T-helper 1 cell treated with Interleukin-12 subunit alpha and Interleukin-12 subunit beta and Interleukin-4 antibody, amounts not matched to agents 30 ng/mL and 1 ng/mL, for 36 hours (primary cell): ENCODE measurements at places on chromosomes 6 and 20. TPM values are rescaled to one million over a fixed set of nuclear protein-coding genes. Genes with fewer than 3 reads are reported as not detected.

The HLA-E gene
- total RNA-seq = 499 and 512 TPM in 2 replicates

The CABLES2 gene
- total RNA-seq = 18.2 and 18.8 TPM in 2 replicates

The TCP11 gene
- total RNA-seq = not detected in 2 replicates

The MCCD1 gene
- not detected in 2 replicates for total RNA-seq

The HTR1E gene
- total RNA-seq = not detected in 2 replicates

The SFTA2 gene
- not detected in 2 replicates for total RNA-seq

The CBLN4 gene
- total RNA-seq = not detected in 2 replicates

The PBOV1 gene
- not detected in 2 replicates for total RNA-seq

The ULBP3 gene
- total RNA-seq = 0.81 and 0.98 TPM in 2 replicates

The TFAP2A gene
- 0.22 TPM in 1 of 2 replicates, not detected in the other for total RNA-seq

The BPI gene
- not detected in 2 replicates for total RNA-seq

The SCP2D1 gene
- not detected in 2 replicates for total RNA-seq

The SLC17A1 gene
- total RNA-seq = 0.15 TPM in 1 of 2 replicates, not detected in the other

The PDYN gene
- total RNA-seq = not detected in 2 replicates

The CD83 gene
- 19.1 and 19.9 TPM in 2 replicates for total RNA-seq

The SSR1 gene
- 171 and 176 TPM in 2 replicates for total RNA-seq

The IL17F gene
- total RNA-seq = 0.42 and 1.5 TPM in 2 replicates

The MAP3K7 gene
- total RNA-seq = 29.9 and 30.0 TPM in 2 replicates

The ZNF343 gene
- 11.7 and 12.9 TPM in 2 replicates for total RNA-seq

The OXT gene
- 0.61 TPM in 1 of 2 replicates, not detected in the other for total RNA-seq

The GTSF1L gene
- total RNA-seq = 0.71 TPM in 1 of 2 replicates, not detected in the other

The FHL5 gene
- total RNA-seq = not detected in 2 replicates

The RAMACL gene
- 0.22 and 0.39 TPM in 2 replicates for total RNA-seq

The RRAGD gene
- total RNA-seq = 9.5 and 11.5 TPM in 2 replicates

The RNF114 gene
- 58.3 and 63.9 TPM in 2 replicates for total RNA-seq

The MLIP gene
- not detected in 2 replicates for total RNA-seq

The ACTR5 gene
- total RNA-seq = 9.4 and 9.6 TPM in 2 replicates

The SMOC2 gene
- not detected in 2 replicates for total RNA-seq

The CALHM4 gene
- total RNA-seq = not detected in 2 replicates

The SEMG1 gene
- total RNA-seq = not detected in 2 replicates

The COL11A2 gene
- total RNA-seq = 0.42 and 0.61 TPM in 2 replicates

The ANGPT4 gene
- total RNA-seq = not detected in 2 replicates

The C20orf204 gene
- 14.7 and 15.5 TPM in 2 replicates for total RNA-seq
